ENCODE measurements at places on chromosomes 13 and 19.

- DNase-seq = no peak
Observed at GRCh38 chr19:4094761-4095487, 28.2 kb upstream of the ZBTB7A start.

GRCh38 chr19:39814595-39814994 lies 19.4 kb downstream of the DYRK1B start:
- no peak for DNase-seq

- no peak for DNase-seq
Observed at GRCh38 chr19:17641846-17642245, 46.3 kb downstream of the UNC13A start.

- DNase-seq = no peak
Observed at GRCh38 chr19:2623798-2624197, 78.7 kb downstream of the GNG7 start.

- no peak for DNase-seq
Observed at GRCh38 chr13:69720278-69720983, 387.2 kb upstream of the ATXN8OS start.

DNA sequence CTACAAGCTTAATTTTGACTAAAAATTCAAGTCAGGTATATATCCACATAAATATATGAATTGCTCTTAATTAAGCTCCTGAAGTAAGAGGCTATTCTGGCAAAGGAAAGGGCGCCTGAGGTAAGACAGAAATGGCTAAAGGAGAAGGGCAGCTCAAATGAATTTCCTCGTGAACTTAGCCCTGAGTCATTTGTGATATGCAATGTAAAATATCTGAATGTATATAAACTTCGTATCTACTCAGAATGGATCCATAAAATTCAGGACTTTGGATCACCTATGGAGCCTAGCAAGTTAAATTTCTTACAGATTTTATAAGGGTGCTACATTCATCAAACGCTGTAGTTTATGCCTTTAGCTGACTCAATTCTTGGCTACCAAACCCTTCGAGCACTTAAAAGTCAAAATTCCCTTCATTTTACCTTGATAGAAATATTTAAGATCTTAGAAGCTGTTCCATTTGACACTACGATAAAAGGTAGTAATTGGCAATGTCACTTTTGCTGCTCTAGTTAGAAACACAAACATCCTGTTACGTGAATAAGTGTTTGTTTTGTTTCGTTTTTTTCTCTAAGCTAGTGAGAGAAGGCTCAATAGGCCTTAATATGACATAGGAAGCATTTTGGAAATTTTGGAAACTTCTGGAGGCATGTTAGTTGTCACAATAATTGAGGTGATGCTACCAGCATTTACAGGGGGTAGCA lies 69.2 kb downstream of the DIAPH3 start:
- DNase-seq = no peak

GRCh38 chr13:25080773-25081172 lies 15.2 kb upstream of the PABPC3 start:
- no peak for DNase-seq

DNA sequence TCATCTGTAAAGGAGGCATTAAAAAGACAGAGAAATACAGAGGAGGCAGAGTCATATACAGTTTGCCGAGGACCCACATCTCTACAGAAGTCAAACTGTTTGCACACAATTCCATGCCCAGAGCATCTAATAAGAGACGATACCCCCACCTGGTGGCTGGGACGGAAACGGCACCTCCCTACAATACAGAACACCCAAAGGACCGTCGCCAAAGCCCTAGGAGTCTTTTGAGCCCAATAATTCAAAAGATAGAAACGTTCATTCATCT lies 703 bp upstream of the PLEKHG2 start:
- peak; percentile 95 for DNase-seq

DNA sequence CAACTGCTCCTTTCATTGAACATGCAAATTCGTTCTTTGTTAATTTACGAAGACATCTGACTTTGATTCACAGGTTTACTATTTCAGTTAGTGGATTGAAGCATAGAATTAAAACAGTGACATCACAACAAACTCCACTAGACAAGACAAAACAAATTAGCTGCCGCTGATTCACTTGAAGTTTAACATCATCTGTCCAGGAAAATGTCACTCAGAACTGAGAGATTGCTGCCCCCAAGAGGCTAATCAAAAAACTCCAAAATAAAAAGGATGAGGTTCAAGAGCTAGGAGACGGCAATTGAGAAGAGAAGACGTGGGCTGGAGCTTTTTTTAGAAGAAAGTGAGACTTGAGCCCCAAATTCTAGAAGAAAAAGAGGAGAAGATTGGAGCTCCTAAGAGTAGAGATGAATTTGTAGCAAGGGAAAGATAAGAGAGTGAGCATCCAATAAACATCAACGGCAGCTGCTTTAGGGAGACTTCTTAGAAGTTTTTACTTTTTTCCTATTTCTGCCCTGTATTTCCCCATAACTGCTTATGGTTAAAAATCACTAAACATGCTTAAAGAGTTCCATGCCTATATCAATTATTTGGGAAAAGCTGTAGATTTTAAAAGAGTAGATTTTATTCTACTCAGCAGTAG lies 40.8 kb upstream of the TPP2 start:
- DNase-seq = peak; percentile 40

DNA sequence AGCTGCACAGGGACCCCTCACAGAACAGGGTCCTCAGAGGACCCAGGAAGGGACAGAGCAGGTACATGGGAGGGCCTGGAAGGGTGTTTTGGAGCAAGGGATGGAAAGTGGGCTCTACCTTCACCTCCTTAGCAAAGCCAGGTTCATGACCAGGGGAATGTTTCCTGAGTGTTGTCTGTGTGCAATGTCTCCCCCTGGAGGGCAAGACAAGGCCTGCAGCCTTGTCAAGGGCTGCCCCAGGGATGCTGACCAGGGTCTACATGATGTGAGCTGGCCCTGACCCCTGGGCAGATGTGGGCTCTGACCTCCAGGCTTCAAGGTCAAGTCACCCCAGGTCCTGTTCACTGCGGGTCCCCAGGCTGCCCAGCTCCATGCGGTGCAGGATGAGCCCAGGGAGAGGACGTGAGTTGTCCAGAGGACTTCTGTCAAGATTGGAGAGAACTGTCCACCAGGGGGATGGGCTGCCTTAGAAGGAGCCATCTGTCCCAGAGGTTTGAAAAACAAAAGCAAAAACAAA lies 1.0 kb upstream of the CEACAM1 start:
- peak; percentile 78 for DNase-seq

DNA sequence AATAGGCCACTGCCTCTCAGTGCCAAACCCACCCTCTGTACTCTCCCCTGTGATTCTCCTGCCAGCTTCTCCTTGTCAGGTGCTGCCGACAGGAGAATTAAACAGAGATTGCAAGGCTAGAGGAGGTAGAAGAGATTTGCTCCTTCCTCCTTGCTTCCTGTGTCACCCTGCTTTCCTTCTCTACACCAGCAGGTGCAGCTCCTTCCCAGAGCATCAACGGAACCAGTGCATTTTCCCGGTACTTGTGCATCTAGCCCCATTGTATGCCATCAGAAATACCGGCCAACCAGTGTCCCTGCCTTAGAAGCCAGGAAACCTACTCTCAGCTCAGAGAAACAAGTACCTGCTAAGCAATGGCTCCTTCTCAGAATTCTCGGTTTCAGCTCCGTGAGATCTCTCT lies 253.2 kb downstream of the SUCLA2 start:
- DNase-seq = no peak

DNA sequence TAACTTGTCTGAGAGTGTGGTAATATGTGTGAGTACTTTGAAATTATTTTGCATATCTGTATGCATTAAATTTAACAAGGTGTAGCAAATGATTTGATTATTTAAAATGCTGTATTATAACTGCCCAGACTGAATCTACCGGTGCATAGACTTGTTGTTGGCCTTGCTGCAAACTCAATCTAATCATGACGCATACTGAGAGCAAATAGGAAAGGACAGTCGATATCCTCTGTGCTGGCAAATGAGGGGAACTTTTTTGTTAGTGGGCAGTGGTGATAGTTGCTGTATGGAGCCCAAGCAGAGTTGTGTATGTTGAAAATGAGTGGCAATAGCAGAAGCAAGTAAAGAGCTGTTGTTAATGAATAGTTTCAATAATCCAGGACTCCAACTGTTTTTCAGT lies 127.4 kb downstream of the LMO7 start:
- DNase-seq = no peak

- no peak for DNase-seq
Observed at GRCh38 chr19:3229346-3229743, 4.9 kb downstream of the CELF5 start.

- no peak for DNase-seq
Observed at GRCh38 chr13:31891472-31891871, 140.1 kb upstream of the FRY start.

DNA sequence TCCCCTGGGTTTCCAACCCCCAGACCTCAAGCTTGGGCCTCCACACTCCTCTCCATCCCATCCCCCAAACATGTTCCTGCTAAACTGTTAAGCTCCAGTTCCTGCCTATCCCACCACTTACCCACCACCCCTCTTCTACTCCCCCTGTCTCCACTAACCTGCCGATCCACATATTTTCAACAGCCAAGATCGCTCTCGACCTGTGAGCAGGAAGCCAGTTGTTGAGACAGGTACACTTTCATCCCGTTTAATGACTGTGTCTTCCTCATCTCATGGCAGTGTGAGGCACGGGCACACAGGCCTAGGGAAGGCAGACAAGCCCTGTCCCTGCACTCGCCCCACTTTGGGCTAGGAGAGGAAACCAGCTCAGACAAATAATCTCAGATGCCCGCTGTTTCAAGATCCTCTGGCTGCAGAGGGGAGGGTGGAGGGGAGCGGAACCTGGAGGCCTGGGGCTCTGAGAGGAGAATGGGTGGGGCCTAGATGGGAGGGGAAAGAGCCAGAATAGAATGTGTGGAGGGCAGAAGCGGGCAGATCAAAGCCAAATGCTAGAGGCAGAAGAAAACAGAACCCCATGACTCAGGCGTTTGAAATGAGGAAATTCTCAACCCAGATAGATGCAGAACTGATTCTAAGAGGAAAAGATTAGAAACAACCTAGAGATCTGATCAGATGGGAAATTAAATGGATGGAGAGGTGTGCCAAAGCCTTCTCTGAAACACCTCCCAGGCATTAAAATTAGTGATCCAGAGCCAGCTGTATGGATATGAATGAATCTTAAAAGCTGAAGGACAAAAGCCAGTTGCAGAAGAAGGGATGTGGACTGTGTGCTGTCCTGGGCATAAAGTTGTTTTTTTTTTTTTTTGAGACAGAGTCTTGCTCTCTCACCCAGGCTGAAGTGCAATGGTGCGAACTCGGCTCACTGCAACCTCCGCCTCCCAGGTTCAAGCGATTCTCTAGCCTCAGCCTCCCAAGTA lies 16.9 kb upstream of the CYP2S1 start:
- DNase-seq = peak; percentile 45

- DNase-seq = no peak
Observed at GRCh38 chr13:113787694-113788093, 28.7 kb downstream of the TMEM255B start.

DNA sequence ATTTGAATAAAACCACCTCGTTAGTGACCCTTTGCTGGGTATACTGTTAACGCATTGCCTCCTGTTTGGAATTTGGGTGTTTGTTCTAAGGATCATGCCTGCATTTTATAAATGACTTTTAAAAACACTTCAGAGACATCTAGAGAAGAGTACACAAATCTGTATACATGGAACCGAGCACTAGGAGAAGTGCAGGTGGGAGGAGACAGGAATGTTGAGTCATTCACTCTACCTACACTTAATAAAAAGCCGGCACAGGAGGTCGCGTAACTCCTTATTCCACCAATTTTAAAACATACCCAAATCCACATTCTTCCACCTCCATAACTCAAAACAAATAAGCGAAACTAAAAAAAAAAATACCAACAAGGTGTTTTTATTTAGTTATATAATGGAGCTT lies 48.6 kb downstream of the FGF9 start:
- no peak for DNase-seq

DNA sequence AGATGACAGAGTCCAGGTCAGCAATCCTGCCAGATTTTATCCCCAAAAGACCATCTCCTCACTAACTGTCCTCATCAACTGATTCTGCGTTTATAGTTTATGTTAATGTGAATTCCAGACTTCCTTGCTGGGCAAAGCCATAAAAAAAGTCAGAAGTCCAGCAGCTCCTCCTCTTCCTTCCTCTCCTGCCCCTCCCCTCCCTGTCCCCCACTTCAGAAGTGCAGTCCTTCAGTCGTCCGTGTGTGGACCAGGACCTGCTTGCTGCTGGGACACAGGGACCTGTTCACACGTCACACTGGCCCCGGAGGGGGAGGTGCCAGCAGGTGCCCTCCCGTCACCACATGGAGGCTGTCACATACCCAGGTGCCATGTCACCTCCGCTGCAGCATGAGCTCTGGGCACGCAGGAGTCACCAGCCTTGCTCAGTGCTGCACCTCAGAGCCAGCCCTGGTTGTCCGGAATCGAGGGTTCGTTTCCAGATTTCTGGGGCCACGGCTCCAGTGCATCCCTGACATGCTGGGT lies 4.0 kb upstream of the MCF2L start:
- DNase-seq = no peak

DNA sequence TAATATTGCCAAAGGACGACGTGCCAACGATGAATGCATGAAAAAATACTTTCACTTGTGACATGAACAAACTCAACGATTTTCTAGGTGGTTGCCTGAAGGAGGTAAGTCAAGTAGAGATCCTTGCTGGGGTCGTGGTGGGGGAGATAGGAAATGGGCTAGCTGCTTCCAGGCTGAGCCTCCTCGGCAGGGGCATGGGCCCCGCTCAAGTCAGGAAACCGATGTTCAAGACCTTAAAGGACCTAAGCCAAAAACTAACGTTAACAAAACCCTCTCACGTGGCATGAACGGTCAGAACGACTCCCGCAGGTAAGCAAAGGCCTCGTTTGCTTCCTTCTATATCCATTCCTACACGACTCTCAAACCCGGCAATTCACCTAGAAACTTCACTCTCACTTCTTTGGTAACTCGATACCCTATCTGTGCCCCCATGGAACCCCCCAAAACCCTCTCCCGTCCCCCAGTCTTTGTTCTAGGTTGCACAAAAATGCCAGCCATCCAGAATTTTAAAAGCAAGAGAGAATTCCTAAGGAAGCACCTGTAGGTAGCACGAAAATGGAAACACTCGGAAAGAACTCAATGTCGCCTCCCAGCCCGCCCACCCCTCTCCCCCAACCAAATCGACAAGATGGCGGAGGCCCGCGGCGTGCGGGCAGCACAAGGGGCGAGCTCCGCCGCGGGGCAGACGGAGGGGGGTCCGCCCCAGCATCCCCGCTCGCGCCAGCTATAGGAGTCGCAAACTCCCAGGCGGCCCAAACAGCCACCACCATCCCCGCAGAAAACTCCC lies 13.6 kb downstream of the ACP4 start:
- DNase-seq = peak; percentile 14

GRCh38 chr13:73273745-73274144 lies 214.9 kb downstream of the KLF5 start:
- DNase-seq = no peak

Data from CD4-positive, alpha-beta T cell treated with Interleukin-17A for 1 hour (primary cell).